ENCODE measurements at places on chromosomes 13 and 19.

GRCh38 chr19:39160523-39160861 is 34.9 kb downstream of the PAK4 start:
- no peak for DNase-seq

GRCh38 chr19:2044709-2045500 is 6.1 kb downstream of the MKNK2 start:
- DNase-seq, result no peak

GRCh38 chr13:42401376-42401775 is 129.4 kb downstream of the AKAP11 start:
- no peak for DNase-seq

DNA sequence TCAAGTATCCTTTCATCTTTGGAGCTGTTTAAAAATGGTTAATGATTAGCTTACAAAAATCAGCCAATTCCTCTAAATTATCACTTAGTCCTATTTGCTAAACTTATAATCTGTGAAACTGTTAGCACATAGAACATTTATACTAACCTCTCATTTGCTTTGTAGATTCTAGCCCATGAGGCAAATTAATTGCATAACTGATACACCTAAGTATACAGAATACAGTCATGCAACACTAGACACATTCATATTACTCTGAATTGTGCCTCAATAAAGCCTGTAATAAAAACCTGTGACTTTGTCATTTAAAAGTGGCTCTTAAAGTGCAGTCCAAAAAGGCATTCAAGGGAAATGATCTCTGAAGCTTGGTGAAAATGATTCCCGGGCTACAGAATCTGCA is 21.0 kb downstream of the SERPINE3 start:
- no peak for DNase-seq

GRCh38 chr13:98803111-98803561 is 50.7 kb upstream of the SLC15A1 start:
- no peak for DNase-seq

GRCh38 chr13:96992633-96993032 is 1.6 kb downstream of the OXGR1 start:
- no peak for DNase-seq

GRCh38 chr13:60260440-60260839 is 96.7 kb upstream of the DIAPH3 start:
- no peak for DNase-seq

DNA sequence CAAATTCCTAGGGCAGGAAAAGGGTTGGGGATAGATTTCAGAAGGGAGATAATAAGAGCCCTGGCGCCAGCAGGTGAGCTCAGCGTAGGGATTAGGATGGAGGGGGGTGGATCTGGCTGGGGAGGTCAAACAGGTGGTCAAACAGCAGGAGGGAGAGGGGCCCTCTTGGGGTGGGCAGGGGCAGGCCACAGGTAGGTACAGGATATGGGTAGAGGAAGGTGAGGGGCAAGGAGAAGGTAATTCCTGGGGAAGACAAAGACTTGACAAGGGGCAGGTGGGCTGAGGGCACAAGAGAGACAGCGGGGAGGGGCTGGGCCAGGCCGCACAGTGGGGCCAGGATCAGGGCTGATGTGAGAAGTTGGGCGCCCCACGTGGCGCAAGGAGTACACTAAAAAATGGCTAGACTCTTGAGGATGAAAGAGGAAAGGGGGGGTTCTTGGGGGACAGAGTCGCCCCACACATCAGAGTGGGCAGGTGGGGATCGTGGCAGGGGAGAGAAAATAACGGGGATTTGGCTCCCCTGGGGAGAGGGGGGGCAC is 713 bp downstream of the KRI1 start:
- DNase-seq, result no peak

- no peak for DNase-seq
These were observed 10.6 kb upstream of the LRRC25 start for GRCh38 chr19:18408053-18408476.

GRCh38 chr13:96089749-96090239 is at the start of gene HS6ST3:
Gene HS6ST3 (plus strand): TSS chr13:96090107.
- no peak for DNase-seq

- no peak for DNase-seq
These were observed 19.6 kb downstream of the TFDP1 start for GRCh38 chr13:113604186-113604585.

- no peak for DNase-seq
These were observed 9.8 kb upstream of the ALOX5AP start for GRCh38 chr13:30725326-30726085.

- DNase-seq, result no peak
These were observed 34.9 kb upstream of the MCF2L start for GRCh38 chr13:112934078-112934477.

- no peak for DNase-seq
These were observed 4.2 kb downstream of the C5AR1 start for GRCh38 chr19:47313754-47314295.

DNA sequence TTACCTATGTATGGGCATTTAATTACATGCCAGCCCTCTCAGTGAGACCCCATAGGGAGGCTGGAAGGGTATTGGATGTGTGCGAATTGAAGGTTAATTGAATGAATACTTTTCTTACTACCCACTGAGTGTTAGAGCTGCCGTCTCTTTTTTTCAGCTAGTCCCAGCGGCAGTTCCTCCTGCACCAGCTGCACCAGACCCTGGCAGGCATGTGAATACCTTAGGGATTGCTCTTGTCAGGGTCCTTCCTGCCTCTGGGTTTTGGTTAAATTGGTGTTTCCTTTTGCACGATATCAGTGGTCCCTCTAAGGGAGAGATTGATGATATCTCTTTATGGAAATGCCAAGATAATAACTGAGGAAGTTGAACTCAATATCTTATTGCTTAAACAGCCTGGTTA is 9.8 kb upstream of the CXCL17 start:
- no peak for DNase-seq

DNA sequence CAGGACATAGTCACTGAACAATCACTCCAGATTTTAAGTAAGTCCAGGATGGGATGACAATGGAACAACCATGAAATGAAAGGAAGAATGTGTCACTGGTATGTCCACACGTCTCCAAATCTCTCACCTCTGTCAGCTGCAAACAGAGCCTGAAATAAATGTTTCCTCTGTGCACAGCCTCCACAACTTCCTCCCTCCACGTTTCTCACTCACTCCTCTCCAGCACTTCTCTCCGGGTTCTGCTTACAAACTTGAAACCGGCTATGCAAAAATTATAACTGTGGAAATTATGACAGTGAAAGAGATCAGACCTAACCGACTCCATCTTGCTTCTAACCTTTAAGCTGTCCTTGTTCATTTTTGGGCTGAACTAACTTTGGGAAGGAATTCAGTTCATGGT is 35.0 kb upstream of the ALOX5AP start:
- no peak for DNase-seq

- DNase-seq, result no peak
These were observed 683 bp upstream of the DIRAS1 start for GRCh38 chr19:2721570-2722540.

GRCh38 chr13:103391936-103392335 is 325.7 kb upstream of the SLC10A2 start:
- no peak for DNase-seq

DNA sequence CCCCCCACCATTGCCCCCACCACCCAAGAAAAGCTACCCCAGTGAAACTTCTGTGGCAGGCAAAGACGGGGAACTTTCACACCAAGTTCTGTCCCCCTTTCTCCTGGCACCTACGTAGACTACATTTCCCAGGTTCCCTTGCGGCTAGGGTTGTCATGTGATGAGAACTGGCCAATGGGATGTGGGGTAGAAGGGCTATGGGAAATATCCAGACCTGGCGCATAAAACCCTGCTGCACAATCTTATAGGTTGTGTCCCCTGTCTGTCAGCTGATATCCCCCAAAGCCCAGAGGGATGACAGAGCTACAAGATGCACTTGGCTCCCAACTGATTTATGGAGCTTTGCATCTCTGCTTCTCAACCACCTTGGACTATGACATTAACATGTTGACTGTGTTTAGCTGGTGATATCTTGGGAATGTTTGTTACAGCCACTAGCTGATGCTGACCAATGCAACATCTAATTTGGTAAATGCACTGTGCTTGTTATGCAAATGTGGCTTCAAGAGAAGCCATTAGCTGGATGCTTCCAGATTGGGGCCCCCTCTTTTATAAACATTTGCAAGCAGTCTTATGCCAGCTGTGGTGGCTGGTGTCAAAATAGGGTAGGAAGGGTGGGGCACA is 6.1 kb downstream of the SH2D3A start:
- DNase-seq, result no peak

- DNase-seq, result no peak
These were observed 36.0 kb upstream of the MIR17HG start for GRCh38 chr13:91311491-91311890.

GRCh38 chr13:113762538-113762937 is 3.5 kb downstream of the TMEM255B start:
- DNase-seq, result no peak

DNA sequence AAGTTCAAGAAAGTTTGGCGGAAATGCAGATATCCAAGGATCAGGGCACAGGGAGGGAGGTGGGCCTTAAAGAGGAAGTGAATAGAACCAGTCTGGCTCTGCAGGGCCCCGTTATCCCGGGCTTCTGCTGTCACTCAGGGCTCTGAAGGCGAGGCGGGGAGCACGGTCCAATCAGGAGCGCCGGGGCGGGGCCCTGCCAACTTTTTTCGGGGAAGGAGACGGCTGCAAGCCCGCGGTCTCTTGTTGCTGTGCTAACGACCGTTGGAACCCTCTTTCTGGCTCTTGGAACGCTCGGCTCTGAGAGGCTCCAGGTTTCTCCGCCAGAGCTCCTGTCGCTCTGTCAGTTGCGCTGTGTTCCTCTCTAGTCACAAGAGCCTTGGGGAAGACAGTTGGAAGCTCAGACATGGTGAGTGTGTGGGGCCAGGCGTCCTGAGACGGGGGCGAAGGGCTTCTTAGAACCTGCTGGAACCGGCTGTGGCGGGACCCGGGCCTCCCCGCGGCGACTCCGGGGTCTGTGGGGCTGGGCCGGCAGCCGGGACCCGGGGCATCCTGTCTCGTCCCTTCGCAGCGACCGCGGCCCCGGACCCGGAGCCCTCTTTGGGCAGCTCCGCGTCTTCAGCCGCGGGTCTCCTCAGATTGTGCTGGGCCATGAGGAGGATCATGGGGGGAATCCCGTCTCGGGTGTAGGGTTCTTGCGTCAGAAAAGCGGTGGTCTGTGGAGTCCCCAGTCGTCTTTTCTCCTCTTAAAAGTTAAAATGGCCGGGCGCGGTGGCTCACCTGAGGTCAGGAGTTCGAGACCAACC is 27.7 kb downstream of the ZNF844 start:
- DNase-seq, result peak; percentile 73

DNA sequence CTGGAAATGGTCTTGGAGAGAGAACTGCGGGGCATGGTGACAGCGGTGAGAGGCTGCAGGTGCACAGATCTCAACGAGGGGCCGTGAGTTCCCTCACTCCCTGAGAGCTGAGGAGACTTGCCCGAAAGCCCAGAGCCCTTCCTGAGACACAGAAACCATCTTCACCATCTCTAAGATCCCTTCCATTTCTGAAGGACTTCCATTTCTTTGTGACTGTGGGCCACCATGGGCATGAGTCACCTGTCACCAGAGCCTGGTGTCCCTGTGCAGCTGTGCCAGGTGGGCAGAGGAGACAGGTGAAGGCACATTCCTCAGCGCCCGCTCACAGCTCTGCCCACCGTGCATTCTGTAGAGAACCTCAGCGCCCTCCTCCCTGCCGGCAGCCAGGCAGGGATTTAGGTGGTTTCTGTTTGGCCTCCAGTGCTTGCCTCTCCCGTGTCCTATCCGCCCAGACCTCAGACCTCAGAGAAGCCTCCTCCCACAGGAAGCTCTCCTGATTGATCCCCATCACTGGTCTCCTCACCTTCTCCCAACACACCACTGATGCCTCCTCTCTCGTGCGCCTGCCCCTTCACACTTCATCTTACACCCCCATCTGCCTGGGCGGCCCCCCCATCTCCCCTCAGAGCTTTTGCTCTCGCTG is 24.2 kb downstream of the SH3GL1 start:
- no peak for DNase-seq

DNA sequence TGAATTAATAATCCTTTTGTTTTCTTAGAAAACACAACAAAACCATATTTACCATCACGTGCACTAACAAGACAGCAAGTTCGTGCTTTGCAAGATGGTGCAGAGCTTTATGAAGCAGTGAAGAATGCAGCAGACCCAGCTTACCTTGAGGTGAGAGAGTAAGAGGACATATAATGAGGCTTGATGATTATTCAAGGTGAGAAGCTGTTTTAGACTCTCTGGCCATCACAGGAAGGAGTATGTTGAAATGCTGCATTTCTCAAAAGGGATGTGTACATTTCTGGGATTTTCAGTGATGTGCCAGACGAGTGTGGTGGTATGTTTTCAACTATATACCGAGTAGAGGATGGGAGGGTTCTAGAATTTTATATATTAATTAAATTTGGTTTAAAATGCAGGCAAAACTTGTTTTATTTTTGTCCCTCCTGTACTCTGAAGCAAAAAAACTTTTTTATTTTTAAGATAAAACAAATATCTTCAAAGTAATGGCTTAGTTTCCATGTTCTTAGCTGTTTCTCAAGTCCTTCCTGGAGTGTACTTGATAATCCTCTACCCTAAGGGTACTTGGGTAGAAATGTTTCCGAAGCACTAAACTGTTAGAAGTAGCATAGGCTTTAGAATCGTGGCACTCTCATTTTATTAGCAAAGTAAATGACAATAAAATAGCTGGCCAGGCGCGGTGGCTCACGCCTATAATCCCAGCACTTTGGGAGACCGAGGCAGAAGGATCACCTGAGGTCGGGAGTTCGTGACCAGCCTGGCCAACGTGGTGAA is 51.1 kb downstream of the N4BP2L1 start:
- no peak for DNase-seq

DNA sequence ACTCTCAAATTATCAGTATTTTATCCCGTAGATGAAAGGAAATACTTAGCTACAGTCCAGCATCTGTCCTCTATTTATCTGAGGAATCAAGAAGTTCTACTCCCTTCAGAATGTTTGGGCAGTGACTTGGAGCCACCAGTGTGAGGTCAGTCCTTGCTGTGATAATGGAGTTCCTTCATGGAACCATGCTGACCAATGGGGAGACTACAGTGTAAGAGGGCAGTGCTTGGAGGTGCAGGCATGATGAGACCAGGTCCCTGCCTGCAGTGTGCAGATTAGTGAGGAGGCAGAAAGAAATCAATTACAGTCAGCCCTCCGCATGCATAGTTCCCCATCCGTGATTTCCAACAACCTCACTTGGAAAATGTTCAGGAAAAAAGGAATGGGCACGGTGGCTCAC is at the start of gene C19orf18:
Gene C19orf18, minus strand, starts transcription at position 101 of the 400 bp plus-strand sequence. CDS start 102 bp downstream, outside the sequence.
- no peak for DNase-seq

DNA sequence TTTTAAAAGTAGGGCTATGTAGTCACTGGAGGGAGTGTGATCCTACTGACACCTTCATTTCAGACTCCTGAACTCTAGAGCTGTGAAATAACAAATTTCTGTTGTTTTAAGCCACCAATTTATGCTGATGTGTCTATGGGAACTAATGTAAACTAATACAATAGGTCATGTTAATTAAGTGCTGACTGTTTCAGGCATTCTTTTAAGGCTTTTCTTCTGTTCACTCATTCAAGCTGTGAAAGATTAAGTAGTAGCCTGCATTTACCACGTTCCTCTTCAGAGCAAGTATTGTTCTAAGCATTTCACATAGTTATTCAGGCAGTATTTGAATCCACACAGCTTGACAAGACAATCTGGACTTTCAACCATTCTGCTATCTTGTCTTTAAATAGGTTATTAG is 1135.0 kb downstream of the SLITRK1 start:
- DNase-seq, result no peak
